ENCODE measurements at places on chromosomes 1 and 21.
A peak's percentile ranks its signal among the peaks of the same experiment; 100 is the strongest.

GRCh38 chr1:7610936-7611335 lies 160.2 kb upstream of the VAMP3 start:
- no peak for DNase-seq

GRCh38 chr1:200075522-200075921 lies 48.0 kb downstream of the NR5A2 start:
- DNase-seq, result no peak

DNA sequence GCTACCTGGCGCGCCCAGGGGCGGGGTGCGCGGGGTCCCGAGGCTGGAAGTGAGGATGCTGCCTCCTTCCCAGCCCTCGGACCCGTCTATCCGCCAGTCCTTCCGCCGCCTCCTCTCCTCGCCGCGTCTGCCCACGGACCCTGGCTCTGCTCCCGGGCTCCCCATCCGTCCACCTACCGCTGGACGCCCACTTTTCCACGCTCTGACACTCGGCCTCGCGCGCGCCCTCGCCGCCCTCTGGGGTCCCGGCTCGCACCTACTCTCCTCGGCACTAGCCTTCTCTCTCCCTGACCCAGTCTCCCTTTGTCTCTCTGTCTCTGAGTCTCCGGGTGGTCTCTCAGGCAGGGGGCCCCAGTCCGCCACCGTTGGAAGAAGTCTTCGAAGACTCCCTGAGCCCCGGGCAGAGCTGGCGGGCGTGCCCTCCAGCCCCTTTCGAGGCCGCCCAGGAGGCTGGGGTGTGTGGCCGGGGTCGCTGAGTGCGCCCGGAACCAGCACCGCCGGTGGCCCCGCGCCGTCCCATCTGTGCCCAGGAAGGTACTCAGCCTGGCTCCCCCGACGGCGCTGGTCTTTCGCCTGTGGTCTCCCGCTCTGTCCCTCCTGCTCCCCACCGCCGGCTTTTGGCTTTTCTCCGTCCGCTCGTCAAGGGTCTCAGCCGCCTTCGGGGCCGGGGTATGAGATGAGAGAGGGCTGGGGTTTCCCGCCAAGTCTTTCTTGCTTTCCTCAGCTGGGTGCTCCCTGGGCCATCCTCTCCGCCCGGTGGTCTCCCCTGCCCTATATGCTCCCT lies 610 bp downstream of the DRAXIN start:
- DNase-seq, result no peak

DNA sequence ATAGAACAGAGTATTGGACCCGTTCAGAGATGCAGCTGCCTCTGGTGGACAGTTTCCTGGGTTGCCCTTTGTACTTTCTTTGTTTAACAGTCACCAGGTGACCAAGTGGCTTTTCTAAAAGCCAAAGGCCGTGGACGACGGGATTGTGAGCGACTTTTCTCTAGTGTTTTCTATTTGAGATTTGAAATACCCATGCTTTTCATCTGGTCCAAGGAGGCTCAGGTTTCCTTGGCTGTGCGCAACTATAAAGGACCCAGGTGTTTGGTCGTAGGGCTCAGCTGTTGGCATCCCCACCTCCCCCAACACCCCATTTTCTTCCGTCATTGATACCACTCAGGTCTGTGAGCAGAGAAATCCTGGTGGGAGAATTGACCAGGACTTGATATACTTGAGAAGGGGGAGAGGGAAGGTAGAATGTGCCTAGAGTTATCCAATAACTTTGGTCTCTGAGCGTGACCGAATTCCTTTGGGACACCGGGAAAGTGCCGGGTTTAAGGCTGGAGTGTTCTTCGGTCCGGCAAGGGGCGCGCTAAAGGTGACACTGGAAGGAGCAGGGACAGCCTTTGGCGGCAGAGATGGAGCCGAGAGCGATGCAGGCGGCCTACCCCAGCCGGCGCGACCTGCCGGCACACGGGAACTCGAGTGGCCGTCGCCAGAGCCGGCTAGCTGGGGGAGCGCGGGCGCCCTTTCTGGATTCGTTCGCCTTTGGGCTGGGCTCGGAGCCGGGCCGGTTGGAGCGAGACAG lies 83.4 kb upstream of the BMP8A start:
- no peak for DNase-seq

DNA sequence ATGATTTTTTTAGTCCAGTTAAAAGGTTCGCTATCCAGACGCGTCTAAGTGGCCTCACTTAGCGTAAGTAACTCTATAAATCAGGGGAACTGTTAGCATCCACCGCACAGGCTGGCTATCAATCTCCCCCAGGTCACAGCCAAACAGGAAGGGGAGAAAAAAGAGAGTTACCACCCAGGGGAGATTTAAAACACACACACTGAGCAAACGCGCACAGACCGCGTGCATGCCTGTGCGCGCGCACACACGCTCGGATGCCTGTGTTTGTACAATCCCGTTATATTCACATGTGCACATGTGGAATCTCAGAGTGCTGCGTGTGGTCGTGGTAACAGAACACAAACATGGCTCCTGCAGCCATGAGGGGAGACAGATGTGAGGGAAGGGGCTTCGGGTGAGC lies 125.4 kb downstream of the CASZ1 start:
- DNase-seq, result no peak

- no peak for DNase-seq
Observed at GRCh38 chr1:91523482-91523881, 22.8 kb downstream of the CDC7 start.

- DNase-seq, result peak; percentile 52
Observed at GRCh38 chr1:160124705-160125478, 9.3 kb downstream of the ATP1A2 start.

GRCh38 chr1:75731881-75732280 lies 7.4 kb downstream of the ACADM start:
- DNase-seq, result no peak

DNA sequence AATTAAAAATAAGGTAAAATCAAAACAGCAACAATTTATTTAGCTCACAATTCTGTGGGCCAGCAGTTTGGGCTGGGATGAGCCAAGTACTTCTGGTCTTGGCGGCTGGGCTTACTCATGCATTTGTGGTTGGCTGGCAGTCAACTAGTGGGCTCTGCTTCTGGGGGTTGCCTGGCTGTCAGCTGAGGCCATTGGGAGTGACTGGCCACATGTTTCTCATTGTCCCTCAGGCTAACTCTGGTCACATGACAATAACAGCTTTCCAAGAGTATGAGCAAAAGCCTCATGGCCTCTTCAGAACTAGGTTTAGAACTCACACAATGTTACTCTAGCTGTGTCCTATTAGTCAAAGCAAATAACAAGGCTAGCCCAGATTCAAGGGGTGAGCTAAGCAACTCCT lies 15.6 kb upstream of the CHIA start:
- no peak for DNase-seq

DNA sequence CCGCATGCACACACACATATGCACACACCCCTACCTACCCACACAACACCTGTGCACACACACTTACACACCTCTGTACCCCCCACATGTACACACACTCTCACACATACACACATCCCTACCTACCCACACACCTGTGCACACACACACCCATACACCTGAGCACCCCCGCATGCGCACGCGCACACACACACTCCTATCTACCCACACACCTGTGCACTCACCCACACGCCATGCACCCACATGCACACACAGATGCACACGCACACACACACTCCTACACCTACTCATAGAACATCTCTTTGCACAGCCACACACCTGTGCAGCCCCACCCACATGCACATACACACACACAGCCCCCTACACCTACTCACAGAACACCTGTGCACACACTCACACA lies 15.5 kb upstream of the PADI2 start:
- DNase-seq, result no peak

- no peak for DNase-seq
Observed at GRCh38 chr1:22290611-22291010, 147.7 kb upstream of the WNT4 start.

DNA sequence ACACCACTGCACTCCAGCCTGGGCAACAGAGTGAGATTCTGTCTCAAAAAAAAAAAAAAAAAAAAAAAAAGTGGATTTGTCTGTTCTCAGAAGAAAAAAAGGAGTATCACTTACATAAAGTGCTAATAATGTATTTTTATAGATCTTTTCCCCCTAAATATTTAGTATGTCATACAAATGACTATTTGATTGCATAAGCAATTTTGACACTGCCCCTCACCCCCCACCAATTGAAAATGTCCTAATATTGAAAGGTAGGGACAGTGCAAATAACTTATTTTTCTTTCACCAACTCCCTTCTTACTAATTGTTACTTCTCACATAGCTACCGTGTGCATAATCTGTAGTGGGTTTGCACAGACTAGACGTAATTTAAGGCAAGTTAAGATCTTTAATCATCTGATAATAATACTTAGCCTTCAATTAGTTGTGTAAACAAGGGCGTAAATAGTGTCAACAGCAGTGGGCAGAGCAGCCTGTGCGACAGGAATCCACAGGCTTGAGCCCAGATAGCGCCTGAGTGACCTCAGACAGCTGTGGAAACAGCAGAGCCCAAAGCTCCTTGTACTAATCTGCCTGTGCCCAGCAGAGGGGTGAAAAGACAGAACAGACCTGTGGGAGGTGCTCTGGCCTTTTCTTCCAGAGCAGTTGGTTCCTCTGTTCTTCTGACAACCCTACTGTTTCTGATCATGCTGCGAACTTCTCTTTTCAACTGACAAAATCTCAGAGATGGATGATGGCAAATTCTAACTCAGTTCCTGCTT lies 4.5 kb upstream of the IER5 start:
- DNase-seq, result peak; percentile 49

GRCh38 chr1:48794816-48795215 lies 18.1 kb upstream of the BEND5 start:
- no peak for DNase-seq

DNA sequence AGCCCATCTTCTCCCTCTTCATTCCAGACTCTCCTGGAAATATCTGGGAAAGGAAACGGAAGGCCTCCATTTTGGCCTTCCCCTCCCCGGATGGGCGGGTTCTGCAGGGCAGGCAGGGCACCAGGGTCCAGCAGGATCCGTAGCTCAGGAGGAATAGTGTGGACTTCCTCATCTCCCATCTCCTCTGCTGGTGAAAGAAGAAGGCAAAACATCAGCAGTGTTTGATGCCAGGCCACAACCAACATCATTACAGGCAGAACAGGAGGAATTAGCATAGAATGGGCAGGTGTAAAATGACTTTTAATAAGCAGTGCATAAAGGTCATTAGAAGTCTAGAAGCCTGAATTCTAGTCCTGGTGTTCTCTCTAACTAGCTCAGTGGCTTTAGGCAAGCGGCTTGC lies 165.9 kb downstream of the TGFBR3 start:
- DNase-seq, result no peak

DNA sequence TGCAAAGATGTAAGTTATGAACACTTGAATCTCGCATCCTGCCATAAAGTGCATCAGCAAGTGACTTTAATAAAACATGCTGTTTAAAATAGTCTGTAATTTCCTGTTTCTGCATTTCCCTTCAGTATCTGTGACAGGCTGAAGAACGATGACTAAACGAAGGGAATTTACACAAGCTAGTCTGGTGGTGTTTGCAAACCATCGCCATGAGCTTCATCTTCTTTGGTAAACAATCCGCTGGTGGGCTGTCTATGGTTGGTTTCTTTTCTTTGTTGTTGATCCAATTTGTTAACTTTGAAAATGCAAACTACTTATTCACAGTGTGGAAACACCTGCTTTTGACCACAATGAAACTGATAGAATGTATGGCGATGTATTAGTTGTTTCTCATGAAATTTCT lies 13.9 kb downstream of the SERTAD4 start:
- DNase-seq, result no peak

DNA sequence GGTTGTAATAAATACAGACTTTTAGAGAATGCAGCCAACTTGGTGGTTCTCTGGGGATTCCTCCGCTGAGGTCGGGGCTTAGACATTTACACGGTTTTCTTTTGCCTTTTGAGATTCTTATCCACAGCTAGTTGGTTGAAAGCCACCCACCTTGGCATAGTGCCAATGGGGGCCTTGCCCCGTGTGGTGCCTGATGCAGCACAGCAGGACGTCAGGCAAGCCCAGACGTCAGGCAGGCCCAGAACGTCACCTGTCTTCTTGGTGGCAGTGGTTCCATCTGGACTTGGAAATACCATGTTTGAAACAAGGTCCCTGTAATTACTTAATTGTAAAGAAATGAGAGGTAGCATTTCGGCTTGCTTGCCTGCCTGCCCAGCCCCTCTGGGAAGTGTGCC lies 78.5 kb downstream of the GALNT2 start:
- DNase-seq, result no peak

DNA sequence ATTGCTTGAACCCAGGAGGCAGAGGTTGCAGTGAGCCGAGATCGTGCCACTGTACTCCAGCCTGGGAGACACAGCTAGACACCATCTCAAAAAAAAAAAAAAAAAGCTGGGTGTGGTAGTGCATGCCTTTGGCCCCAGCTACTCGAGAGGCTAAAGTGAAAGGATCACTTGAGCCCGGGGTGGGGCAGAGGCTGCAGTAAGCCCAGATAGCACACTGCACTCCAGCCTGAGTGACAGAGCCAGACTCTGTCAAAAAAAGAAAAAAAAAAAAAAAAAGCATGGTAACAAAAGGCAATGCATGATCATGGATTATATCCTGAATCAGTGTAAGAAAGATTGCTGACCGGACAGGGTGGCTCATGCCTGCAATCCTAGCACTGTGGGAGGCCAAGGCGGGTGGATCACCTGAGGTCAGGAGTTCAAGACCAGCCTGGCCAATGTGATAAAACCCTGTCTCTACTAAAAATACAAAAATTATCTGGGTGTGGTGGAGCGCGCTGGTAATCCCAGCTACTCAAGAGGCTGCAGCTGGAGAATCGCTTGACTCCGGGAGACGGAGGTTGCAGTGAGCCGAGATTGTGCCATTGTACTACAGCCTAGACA lies 76.3 kb downstream of the RUSC1 start:
- no peak for DNase-seq

DNA sequence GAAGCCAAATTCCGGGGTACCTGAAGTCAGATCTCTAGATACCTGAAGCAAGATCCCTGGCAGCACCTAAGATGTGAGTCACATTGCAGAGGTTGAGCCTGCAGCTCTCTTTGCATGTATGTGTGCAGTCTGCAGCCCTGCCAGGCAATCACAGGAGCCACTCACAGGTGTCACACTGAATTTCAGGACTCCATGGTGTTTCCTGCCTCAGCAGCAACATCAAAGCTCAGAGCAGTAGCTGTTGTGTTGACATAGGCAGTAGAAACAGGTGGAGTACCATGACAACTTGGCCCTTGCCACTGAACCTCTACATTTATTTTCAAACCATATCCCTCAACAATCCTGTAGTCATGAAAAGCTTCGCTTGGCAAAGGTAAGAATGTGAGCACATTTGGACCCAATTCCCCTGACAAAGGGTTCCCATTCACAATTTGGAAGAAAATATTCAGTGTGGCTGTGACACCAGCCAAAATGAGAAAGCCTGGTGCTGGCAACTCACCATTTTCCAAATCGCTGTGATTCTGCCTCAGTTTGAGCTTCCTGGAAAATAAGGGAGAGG lies 419.8 kb upstream of the NFIA start:
- no peak for DNase-seq

Measured in HCT116 (cell line).